ENCODE measurements at places on chromosomes 16 and 17. TPM values are rescaled to one million over a fixed set of nuclear protein-coding genes. Genes with fewer than 3 reads are reported as not detected.

- H3K4me1 ChIP-seq, result no peaks in the 10 kb centered on the region
- H3K27me3 ChIP-seq, result peaks cover 44% of the 10 kb centered on the region
- H3K4me3 ChIP-seq, result no peak overlapping the region
Measured at GRCh38 chr16:56199164-56199563, 7.9 kb downstream of the GNAO1 start.

- no peaks in the 10 kb centered on the region for H3K36me3 ChIP-seq
- no peak for DNase-seq
- H3K4me3 ChIP-seq, result peak within 1 kb of the TSS; percentile 17
- peaks cover 10% of the 10 kb centered on the region for H3K27me3 ChIP-seq
- H3K4me1 ChIP-seq, result peaks cover 20% of the 10 kb centered on the region
Measured at GRCh38 chr17:40501499-40501911, at the start of gene TNS4. Gene TNS4, minus strand, starts transcription at chr17:40501623. Its CDS starts 5,198 bp downstream, at chr17:40496425.

GRCh38 chr17:64785011-64785421 is 122.9 kb upstream of the SMURF2 start:
- peaks cover 17% of the 10 kb centered on the region for H3K27me3 ChIP-seq
- peaks cover 9% of the 10 kb centered on the region for H3K36me3 ChIP-seq
- H3K4me1 ChIP-seq, result peaks cover 15% of the 10 kb centered on the region
- no peak for DNase-seq
- H3K27ac ChIP-seq, result peak overlapping the region; percentile 56

GRCh38 chr16:59920054-59920453 is 1185.9 kb upstream of the GOT2 start:
- no peaks in the 10 kb centered on the region for H3K36me3 ChIP-seq
- H3K4me3 ChIP-seq, result no peak overlapping the region
- H3K27ac ChIP-seq, result no peak overlapping the region
- H3K4me1 ChIP-seq, result no peaks in the 10 kb centered on the region
- peaks cover 2% of the 10 kb centered on the region for H3K27me3 ChIP-seq

DNA sequence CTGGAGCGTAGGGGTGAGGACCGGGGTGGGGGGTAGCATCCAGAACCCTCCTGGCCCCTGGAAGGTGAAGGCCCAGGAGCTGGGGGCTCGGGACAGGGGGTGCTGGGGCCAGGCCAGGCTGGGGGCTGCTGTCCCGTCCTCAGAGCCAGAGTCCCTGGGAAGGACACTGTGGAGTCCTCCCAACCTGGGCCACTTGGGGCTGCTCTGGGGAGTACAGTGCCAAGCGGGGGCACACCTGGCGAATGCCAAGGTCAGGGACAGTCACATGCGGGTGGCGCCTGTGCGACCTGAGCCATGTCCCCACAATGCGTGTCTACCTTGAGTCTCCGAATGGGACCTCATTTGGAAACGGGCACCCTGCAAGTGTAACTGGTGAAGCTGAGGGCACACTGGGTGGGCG is 1.2 kb upstream of the PERCC1 start:
- H3K4me3 ChIP-seq, result no peak overlapping the region
- no peak overlapping the region for H3K27ac ChIP-seq
- DNase-seq, result no peak
- H3K36me3 ChIP-seq, result no peaks in the 10 kb centered on the region

GRCh38 chr16:59601452-59601851 is 867.3 kb upstream of the GOT2 start:
- H3K4me1 ChIP-seq, result no peaks in the 10 kb centered on the region
- no peaks in the 10 kb centered on the region for H3K36me3 ChIP-seq
- H3K27ac ChIP-seq, result no peak overlapping the region
- no peaks in the 10 kb centered on the region for H3K27me3 ChIP-seq
- H3K4me3 ChIP-seq, result no peak overlapping the region
- no peak for DNase-seq

DNA sequence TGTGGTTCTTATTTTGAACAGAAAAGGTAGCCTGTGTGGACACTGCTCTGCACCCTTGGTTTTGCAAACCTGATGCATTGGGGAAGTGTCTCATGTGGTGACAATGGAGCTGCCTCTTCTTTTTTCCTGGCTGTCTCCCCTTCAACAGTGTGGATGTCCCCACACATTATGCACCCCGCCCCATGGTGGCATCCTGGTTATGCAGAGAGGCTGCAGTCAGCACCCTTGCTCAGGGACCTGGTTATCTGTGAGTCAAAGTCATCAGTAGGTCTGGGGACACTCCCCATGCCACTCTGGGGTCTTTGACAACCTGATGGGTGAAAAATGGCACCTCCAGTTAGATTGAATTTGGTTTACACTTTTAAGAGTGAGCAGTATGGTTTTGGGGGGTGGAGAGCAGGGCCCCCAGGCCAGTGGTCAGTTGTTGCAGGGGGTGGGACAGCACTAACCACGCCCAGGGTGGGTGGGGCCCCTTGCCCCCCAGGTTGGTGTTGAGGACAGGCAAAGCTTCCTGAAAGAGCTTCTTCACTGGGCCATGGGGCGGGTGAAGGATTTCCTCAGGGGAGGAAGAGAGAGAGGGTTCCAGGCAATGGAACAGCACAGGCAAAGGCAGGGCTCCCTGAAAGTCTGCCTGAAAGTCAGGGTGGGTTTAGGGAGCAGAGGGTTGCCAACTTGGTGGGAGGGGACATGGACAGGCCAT is 24.6 kb upstream of the KCNJ12 start:
- H3K4me3 ChIP-seq, result no peak overlapping the region
- H3K36me3 ChIP-seq, result no peaks in the 10 kb centered on the region
- peaks cover 12% of the 10 kb centered on the region for H3K4me1 ChIP-seq
- peaks cover 2% of the 10 kb centered on the region for H3K27me3 ChIP-seq
- H3K27ac ChIP-seq, result no peak overlapping the region
- DNase-seq, result no peak

DNA sequence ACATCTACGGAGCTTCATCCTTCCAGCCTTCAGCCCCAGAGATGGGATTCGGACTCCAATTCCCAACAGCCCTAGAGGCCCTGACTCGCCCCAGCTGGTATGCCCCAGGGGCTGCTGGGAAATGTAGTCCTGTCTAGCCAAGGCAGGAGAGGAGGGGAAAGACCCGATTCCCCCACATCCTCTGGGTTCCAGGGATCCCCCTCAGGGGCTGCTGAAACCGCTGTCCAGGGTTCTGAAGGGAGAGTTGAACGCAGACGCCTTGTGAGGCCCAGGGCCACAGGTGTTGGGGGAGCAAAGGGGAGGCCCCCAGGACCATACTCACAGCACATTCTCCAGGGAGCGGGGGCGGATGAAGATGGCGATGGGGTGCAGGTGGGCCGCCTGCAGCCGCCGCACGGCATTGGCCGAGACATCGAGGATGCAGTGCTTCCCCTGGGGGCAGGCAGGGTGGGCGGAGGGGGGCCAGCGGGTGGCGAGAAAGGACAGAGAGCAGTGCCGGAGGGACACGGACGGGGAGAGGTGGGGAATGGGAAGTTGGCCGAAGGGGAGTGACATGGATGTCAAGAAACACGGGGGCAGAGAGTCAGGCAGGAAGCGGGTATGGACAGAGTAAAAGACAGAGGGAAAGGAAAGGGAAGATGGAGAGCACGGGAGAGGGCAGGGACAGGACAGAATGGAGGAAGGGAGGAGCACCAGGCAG is 12.6 kb upstream of the ASGR1 start:
- no peak overlapping the region for H3K4me3 ChIP-seq
- H3K27me3 ChIP-seq, result no peaks in the 10 kb centered on the region

Gene GAS2L2
- total RNA-seq, result not detected

Gene CCL1
- total RNA-seq, result not detected

Gene PPP1R27
- total RNA-seq, result not detected
